ENCODE measurements at places on chromosomes 7 and 10.

- no peak for DNase-seq
These were observed 1083.3 kb downstream of the CNTNAP2 start for GRCh38 chr7:147199868-147200267.

DNA sequence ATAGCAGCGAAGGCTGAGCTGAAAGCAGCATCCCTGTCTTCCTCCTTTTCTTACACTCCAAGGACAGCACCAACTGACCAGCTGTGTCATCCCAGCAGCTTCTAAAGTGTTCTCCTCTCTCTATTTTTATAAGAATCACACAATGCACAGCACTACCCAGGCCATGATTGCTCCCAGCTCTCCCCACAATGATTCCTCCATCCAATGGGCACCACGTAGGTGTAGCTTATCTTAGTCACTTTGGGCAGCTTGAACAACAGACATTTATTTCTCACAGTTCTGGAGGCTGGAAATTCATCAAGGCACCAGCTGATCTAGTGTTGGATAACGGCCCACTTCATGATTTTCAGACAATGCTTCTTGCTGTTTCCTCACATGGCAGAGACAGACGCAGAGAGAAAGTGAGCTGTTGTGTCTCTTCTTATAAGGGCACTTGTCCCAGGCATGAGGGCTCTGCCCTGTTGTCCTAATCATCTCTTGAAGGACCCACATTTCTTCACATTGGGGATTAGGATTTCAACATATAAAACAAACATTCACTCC lies 92.0 kb upstream of the CDC14C start:
- no peak for DNase-seq

DNA sequence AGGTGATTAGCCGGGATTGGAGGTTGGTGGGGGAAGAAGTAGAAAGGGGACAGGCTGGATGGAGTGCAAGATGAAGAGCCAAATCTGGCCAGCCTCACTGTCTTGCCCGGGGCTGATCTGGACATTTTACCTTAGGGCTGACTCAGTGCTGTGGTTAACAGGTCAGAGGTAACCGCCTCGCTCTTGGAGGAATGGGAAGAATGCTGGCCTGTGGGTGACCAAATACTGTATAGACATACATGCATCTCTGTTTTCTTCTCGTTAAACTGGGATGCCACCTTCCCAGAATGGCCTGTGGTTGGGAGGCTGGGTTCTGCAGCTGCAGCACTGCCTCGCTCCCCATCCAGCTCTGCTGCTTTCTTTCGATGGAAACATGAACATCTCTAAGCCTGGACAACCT lies 120.0 kb downstream of the SEC23IP start:
- DNase-seq: no peak

DNA sequence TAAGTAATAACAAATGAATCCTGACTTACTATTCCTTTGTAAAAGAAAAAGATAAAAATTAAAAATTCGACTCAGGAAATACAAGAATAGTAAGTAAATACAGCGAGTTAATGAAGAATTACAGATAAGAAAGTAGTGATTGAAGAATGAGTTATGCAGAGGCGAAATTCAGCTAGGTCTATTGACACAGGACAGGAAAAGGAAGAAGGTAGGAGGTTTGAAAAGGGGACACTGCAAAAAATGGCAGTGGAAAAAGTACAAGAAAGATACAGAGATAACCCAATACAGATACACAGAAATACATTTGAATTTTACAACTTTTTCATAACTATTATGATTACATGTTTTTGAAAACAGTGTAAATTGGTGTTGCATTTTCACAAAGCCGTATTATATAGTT lies 28.0 kb downstream of the JAZF1 start:
- no peak for DNase-seq

- DNase-seq: no peak
These were observed 42.5 kb downstream of the PRKAG2 start for GRCh38 chr7:151834271-151835035.

- DNase-seq: no peak
These were observed 27.1 kb downstream of the COPG2 start for GRCh38 chr7:130641497-130641896.

DNA sequence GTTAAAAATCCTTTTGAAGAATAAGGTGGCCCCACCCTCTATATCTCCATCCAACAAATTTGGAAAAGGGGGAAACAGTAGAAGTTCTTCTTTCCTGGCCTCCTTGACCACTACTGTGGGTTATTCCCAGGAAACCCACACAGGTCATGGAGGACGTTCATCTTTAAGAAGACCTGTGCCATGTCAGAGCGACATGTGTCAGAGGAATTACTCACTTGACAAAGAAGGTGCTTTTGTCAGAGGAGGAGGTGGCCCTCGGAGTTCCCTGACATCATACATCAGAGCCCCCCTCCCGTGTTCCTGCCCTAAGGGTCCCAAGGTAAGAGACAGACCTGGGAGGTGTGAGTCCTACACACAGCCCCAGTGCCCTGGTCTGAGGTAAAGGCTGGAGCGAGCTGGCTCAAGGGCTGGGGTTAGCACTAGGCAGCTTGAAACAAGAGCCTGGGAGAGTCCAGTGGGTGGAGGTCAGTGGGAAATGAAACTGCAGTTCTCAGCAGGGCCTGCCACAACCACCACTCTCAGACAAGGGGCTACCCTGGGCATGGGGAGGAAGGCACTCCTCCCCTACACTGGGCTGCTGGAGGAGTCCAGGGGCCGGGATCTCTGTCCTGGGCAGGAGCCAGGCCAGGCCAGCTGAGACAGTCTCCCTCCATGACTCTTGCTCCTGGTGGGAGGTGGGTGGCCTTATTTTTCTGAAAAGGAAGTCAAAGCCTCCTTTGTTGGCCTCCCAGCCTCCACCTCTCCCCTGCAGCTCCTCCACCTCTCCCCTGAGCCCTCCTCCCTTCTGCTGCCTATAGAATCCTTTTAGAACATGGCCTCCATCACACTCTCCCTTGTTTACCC lies 21.8 kb upstream of the ZMIZ1 start:
- no peak for DNase-seq

Measured in GM13977 (cell line).